ENCODE measurements at places on chromosomes 11 and 22.
A peak's percentile ranks its signal among the peaks of the same experiment; 100 is the strongest.

GRCh38 chr11:36431429-36432092 lies 78.5 kb downstream of the TRAF6 start:
- no peak for DNase-seq

DNA sequence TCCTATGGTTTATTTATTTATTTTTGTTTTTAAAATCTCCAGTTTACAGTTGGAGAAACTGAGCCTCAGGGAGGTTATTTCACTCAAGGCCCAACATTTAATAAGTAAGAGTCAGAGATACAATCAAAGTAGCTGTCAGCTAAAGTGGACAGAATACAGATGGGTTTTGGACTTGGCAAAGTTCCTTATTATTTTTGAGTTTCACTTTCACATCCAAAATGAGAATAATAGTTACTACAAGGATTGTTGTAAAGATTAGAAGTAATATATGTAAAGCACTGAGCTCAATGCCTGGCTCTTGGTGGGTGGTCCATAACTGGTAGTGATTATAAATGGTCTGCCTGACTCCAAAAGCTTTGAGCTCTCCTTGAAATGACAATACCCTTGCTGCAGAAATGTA lies 87.5 kb upstream of the SESN3 start:
- no peak for DNase-seq

- DNase-seq, result peak; percentile 89
These were observed 5.5 kb downstream of the KIAA0930 start for GRCh38 chr22:45235101-45235777.

GRCh38 chr11:102368472-102368871 lies 21.5 kb downstream of the BIRC2 start:
- DNase-seq, result no peak

- DNase-seq, result no peak
These were observed 82.4 kb upstream of the EIF3D start for GRCh38 chr22:36611241-36611976.

DNA sequence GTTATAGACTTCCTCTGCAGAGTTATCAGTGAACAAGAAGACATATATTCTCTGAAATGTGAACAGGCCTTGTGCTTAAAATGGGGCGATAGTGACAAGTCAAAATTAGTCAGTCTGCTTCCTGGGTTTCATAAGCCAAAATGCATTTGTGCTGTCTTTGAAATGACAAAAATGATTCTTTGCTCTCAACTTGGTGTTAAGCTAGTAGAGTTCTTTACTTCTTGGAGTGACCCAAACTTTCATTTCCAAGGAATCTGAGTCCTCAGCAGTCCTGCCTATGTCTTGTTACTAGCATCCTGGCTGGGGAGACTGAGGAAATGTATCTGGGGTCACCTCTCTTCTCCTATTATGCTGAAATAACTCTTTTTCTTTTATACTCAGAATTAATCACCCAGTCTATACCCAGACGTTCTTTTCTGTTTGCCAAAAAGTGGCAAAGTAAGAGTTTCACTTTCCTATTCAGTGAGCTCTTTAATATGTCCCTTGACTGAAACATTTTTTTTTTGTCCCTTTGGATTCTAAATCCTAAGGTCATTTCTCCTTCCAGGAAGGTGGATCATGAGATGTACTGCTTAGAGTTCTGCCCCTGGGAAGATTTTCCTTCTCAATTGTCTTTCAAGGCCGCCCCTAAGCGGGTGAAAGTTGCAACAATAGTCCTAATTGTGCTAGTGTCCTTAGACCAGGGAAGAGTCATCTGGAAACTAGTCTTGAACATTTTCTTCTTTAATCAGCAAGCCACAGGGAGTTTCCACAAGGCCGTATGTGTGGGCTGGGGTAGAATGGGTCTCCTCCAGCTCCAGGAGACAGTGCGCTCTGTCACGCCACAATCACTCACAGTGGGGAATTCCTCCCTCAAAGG lies 53.0 kb upstream of the RDX start:
- DNase-seq, result no peak

DNA sequence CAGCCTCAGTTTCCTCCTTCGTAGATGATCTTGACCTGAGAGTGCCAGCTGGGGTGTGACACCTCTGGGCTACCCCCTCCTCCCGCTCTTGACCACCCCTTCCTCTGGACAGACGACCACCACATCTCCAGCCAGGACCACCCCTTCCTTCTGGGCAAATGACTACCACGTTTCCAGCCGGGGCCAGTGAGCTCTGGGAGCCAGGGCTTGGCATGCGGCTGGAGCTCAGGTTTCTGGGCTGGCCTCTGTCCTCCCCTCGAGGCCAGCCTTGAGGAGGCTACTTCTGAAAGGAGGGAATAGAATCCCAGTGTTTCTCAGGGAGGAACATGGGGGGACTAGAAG lies 120.9 kb downstream of the KCNQ1OT1 start:
- no peak for DNase-seq

DNA sequence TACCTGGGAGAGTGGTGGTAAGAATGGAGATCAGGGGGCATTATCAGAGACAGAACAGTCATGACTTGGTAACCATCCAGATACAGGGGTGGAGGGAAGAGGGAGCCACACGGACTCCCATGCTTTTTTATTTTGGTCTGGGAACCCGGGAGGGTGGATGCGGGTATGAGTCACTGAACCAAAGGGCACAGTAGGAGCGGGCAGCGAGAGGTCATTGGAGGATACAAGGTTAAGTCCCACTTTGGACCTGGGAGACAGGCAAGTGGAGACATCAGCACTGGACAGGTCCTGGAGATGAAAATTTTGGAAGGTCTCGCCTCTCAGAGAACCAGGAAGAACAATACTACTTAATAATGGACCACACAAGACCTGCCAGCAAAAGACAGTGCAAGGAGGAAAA lies 6.7 kb downstream of the HDHD5 start:
- DNase-seq, result no peak

DNA sequence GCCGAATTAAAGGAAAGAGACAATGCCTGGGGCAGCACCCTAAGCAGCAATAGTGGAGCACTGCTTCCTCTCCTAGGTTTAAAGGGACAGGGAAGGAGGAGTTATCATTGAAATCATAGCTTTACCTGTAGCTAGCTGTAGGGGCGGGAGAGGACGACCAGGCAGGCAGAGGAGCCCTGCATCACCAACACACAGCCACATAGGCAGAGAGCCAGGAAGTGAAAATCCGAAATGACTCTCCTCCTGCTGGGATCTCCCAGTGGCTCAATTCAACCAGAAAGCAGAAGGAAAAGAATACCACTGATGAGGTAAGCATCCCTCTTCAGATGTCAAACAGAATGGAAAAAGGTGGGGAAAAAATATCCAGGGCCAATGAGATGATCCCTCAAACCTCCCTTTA lies 20.4 kb downstream of the MRGPRX4 start:
- DNase-seq, result peak; percentile 8

DNA sequence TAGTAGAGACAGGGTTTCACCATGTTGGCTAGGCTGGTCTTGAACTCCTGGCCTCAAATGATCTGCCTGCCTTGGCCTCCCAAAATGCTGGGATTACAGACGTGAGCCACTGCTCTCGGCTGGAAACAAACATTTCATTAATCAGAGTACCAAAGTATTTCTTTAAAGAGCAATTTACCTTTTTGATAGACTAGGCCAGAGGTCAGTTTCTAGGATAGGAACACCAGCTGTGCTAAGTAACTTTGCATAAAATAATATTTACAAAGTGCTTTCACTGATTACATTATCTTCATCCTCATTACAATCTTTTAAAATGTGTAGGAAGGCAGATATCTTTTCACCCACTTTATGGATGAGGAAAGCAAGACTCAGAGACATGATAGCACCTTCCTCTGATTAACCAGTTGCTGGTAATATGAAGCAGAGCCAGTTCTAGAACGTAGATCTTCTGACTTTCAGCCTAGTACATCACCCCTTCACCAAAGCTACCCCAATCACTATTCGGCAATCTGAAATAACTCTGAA lies 355.2 kb downstream of the SOX6 start:
- no peak for DNase-seq

DNA sequence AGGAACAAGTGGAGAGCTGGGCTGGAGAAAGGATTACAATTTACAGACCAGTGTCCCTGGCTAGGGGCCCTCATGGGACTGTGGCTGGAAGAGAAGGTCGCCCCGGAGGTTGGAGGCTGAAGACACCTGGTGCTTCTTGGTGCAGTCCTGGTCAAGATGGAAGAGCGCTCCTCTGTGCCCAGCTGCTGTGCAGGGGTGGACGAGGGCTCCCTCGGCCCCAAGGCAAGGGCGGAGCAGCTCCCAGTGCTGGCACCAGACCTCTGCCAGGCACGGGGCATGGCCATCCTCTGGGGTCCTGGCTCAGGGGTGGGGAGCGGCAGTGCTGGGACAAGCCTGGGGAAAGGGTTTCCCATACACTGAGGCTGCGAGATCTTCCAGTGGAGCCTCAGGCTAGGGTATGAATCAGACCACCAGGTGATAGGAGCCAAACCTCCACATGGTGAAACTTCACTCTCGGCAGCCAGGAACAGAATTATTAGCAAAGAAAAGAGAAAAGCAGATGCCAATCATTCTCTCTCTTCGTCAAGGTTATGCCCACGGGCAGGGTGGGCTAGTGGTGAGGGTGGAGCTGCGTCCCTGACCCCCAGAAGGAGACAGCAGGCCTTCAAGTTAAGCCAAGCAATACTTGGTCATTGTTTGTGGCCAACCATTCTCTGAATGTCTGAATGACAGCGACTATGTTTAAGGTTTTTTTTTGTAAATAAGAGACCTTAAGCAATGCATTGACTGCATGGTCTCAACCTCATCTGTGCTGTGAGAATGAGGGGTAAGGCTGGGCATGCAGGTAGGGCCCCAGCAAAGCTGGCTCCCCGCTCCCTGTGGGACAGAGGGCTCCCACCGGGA lies 32.1 kb downstream of the PPM1F start:
- no peak for DNase-seq

DNA sequence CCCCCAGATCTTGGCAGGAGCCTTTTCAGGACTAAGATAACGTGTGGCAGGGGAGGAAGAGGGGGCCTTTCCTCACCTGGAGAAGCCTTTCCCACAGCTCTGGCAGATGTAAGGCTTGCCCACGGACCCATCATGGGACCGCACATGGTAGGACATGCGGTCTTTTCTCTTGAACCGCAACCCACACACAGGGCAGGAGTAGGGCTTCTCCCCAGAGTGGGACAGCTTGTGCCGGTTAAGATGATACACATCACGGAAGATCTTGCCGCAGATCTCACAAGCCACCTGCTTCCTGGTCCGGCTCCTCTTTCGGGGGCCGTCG lies 1.9 kb downstream of the PATZ1 start:
- no peak for DNase-seq

DNA sequence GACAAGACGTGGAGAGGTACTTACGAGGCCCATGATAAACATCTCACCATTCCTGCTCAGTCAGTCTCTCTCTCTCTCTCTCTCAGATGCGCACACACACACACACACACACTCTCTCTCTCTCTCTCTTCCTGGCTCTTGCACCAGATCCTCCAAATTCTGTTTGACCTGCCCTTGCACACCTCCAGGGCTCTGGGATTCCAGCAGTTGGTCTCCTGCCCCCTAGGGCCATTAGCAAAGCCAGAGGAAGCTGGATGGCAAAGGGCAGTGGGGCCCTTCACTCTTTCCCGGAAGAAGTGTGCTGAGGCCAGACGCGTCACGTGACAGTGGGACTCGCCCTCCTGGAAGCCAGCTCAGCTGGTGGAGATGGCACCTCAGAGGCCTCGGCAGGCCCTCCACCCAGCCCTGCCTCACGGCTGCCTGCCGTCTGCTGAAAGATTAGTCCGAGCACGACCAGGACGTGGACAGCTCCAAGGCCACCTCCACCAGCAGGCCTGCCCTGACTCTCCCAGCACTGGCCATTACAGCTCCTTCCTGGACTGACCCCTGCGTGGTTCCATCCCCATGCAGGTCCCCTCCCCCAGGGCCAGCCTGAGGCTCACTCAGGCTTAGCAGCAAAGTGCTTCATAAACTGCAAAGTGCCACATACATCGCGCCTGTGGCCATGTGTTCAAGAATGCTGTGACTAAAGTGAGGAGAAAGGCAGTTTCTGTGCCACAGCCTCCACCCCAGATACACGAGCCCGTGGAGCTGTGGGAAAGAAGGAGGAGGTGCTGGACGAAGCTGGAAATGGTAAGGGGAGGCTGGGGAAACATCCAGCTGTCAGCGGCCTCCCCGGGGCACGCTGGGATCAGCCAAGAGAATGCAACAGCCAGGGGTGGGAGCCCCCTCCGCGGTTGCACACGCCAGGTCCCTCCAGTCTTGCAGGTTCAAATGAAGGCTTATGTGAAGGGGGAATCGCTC lies 3.7 kb downstream of the PDGFB start:
- no peak for DNase-seq

GRCh38 chr11:106156290-106156937 lies 79.0 kb downstream of the AASDHPPT start:
- DNase-seq, result peak; percentile 12

GRCh38 chr11:13772223-13773046 lies 104.0 kb downstream of the FAR1 start:
- DNase-seq, result peak; percentile 94

DNA sequence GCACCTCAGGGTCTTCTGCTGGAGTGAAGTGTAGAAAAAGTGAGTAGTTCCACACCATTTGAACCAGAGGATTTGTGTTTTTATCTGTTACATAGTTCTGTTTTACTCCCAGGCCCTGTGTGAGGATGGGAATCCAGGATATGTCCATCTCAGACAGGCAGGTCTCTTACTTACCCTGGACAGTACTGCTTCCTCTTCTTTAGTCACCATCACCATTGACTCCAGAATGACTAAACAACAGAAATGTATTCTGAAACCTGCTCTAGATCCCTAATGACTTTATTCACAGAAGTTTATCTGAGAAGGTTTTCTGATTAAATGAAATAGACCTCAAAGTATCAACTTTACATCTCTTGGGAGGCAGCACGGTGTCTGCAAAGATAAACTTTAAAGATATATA lies 33.6 kb downstream of the CYP2R1 start:
- DNase-seq, result no peak

- DNase-seq, result no peak
These were observed 28.1 kb downstream of the ZNF214 start for GRCh38 chr11:6992026-6992425.

- DNase-seq, result no peak
These were observed 4.0 kb upstream of the MCAM start for GRCh38 chr11:119320776-119321524.

DNA sequence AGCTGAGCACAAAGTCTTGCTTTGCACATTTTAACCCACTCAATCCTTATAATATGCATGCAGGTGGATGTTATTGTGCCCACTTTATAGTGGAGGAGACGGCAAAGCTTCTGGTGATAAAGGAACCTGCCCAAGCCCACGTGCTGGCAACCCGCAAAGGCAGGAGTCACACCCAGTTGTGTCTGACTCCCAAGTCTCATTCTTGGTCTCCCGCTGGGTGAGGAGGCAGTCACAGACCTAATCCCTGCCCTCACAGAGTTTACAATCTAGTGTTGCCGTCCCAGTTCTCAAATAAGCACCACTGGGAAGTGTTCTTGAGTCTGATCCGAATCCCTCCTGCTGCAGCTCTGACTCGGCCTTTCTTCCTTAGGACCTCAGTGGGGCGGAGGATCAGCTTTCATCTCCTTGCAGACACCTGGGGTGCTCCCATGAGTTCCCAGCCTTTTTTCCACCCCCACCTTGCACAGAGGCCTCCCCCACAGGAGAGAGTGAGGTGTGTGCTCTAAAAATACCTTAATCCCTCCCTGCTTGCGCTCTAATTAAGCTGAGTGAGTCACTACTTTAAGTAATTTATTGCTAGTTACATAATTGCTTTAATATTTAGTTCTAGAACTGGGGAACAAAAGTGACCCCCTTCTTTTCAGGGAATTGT lies 15.1 kb downstream of the PDE2A start:
- peak; percentile 39 for DNase-seq

- no peak for DNase-seq
These were observed 40.9 kb upstream of the NNMT start for GRCh38 chr11:114255289-114255688.

GRCh38 chr11:134652586-134653255 lies 240.7 kb upstream of the B3GAT1 start:
- no peak for DNase-seq
